Suppressor macrophage treated with lipopolysaccharide for 1 hour (primary cell): ENCODE measurements at places on chromosomes 16 and 17.

DNA sequence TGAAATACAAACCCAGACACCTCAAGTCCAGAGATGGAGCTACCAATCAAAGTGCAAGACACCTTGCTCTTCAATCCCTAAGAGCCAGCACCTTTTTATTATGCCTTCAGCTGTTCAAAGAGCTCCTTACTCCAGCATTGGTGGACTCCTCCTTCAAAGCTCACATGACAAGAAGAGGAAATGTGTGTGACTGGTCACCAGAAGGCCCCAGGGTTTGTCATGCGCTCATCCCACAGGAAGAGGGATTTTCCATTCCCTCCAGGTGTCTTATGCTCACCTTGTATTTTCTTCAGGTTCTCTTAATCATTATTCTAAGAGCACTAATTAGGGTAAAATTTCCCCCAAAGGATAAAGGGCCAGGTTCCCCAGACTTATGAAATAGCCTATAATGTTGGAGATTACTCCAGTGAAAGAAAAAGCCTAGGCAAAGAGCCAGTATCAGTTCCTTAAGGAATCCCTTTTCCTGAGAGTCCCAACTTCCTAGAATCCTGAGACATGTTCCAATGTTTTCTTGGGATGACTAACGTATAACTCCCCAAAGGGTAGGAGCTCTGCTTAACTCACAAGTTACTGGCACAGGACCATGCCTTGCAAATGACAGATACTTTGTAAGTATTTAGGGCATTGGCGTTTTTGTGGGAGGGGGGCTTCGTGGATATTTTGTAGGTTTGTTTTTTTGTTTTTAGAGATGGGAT lies 56.9 kb upstream of the SOX9 start:
- DNase-seq, result no peak

DNA sequence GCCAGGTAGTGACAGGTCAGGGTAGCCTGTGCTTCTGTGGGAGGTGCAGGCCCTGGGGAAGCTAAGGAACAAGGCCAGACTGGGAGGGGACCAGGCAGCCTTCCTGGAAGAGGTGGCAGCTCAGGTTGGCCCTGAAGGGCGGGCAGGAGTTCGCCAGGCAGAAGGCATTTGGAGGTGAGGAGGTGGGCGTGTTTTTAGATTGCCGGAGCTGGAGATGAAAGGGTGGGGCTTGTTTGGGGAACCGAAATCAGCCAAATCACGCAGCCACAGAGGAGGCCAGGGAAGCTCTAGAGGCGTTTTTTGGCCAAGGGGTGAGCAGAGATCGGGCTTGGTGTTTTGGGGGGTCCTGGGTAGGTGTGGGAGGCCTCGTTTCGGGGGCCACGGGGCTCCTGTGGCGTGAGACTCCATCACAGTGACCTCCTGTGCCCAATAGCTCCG lies 7.6 kb downstream of the ADCY7 start:
- DNase-seq, result peak; percentile 76

- DNase-seq, result peak; percentile 16
These were observed 27.3 kb downstream of the SLC6A4 start for GRCh38 chr17:30208214-30208613.

DNA sequence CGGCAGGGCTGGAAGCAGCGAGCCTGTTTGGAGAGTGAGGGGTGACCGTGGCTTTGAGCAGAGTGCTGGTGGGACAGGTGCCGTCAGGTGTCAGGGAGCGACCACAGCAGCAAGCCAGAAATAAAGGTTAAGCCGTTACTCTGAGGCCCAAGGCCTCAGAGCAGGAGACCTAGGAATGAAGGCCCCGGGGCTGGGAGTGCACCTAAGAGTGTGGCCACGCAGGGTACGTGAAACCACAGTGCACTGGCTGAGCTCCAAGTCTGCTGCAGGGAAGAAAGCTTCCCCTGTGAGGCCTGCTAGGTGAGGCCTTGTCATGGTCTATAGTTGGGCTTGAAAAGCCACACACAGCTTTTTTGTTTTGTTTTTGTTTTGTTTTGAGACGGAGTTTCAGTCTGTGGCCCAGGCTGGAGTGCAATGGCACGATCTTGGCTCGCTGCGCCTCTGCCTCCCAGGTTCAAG lies 8.7 kb downstream of the CLUAP1 start:
- no peak for DNase-seq

GRCh38 chr17:59827721-59828477 lies 64.8 kb downstream of the TUBD1 start:
- no peak for DNase-seq

DNA sequence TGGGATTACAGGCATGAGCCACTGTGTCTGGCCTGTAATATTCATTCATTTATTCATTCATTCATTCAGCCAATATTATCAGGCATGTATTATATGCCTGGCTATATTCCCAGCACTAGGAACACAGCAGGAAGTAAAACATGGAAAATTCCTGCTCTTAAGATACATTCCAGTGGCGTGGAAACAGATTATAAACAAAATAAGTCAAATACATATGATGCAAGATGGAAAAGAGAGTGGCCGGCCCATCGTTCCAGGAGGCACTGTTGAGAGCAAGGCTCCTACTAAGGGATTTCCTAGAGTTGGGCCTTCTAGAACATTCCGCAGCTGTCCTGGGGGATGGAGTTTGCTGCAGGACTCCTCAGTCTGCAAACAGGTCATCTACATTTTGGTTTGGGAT lies 17.7 kb downstream of the ADCY9 start:
- no peak for DNase-seq

GRCh38 chr17:40241252-40241834 lies 22.2 kb downstream of the WIPF2 start:
- DNase-seq, result no peak

DNA sequence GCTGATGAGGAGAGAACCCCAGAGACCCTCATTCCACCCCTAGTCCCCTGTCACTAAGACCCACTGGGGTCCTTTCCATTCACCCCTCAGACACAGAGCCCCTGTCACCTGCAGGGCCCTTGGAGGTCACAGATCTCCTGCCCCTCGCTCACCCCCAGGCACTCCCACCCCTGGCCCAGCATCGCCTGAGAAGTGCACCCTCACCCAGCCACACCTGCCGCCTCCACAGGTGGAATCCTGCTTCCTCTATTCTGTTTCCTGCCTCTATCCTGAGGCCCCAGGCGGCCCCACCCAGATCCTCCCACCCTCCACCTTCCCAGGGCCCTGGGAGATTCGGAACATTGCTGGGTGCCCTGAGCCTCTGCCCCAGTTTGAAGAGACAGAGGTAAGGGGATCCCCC lies 13.8 kb upstream of the KRT17 start:
- DNase-seq, result no peak

DNA sequence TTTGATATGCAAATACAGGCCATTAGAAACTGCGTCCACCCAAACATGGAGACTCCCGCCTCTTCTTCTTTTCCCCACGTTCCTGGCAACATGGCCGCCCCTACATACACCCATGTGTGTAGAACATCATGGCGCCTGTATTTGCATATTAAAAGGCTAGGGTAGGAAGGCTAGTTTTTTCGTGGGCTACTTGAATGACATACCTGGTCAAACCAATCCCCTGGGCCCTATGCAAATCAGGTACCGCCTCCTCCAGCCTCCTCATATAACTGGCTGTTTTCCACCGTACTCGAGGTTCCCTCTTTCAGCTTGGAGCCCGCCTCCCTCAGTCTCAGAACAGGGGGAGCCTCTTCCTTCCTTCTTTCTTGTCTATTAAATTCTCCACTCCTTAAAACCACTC lies 840 bp upstream of the CD300LB start:
- DNase-seq, result peak; percentile 93

DNA sequence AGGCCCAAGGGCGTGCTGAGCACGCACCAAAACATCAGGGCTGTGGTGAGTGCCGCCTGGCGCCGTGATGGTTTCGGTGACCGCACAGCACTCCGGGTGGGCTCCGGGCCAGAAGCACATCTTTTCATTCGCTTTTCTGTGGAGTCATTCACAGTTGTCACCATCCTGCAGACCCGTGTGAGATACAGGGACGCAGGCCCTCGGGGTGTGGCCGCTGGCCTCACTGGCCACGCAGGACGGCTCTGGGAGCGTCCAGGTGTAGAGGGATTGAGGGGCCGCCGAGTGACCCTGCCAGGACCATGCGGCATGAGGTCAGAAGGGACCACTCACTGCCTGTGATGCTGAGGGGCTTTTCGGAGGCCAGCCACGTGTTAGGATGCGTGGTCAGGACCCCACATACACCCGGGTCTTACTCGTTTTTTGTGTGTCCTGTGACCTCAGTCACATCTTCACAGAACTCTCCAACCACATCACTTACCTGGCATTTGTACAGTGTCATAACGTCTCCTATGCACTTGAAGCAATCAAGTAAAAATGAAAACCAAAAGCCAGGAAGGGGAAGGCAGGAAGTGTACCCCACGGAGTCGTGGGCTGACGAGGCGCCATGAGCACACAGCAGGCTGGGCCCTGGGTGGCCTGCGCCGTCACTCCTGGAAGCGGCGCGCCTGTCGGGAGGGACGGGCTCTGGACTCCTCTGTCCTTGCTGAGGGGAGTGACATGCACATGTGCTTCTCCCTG lies 7.8 kb downstream of the ACSF3 start:
- no peak for DNase-seq

DNA sequence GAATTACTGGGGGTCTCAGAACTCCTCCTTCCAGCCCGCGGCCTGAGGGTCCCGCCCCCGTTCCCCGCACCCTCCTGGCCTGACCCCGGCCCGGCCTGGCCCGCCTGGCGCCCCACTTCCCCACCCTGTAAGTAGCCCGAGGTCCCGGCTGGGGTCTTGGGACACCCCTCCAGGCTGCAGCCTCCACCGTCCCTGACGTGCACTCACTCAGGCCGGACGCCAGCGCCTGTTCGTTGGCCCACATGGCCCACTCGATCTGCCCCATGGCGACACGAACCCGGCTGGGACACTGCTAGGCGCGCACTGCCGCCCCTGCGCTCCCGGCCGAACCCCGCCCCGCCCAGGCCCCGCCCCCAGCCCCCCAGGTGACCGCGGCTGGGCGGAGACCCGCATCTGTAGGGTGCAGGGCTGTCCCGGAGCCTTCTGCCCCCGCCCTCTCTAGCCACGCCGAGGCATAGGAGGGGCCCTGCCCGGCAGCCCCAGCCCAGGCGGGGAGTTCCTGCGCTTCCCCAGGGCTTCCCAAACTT lies at the start of gene CYBA:
Gene CYBA (minus strand): TSS at position 305 of the 527 bp plus-strand sequence. CDS start 40 bp downstream, at position 265.
- DNase-seq, result peak; percentile 93

- no peak for DNase-seq
These were observed 30.5 kb downstream of the KIAA0753 start for GRCh38 chr17:6610011-6610410.

DNA sequence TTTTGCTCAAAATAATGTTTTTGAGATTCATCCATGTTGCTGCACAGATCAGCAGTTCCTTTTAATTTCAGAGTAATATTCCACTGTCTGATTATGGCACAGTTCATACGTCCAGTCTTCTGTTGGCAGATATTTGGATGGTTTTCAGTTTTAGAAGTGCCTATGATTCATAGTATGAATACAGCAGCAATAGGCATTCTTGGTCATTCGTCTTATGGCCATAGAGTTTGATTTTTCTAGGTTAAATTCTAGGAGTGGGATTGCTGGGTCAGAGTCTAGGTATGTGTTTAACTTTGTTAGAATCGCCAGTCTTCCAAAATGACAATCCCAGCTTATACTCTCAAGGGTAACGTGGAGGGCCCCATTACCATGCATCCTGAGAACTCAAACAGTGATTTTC lies 11.5 kb upstream of the IL34 start:
- no peak for DNase-seq

DNA sequence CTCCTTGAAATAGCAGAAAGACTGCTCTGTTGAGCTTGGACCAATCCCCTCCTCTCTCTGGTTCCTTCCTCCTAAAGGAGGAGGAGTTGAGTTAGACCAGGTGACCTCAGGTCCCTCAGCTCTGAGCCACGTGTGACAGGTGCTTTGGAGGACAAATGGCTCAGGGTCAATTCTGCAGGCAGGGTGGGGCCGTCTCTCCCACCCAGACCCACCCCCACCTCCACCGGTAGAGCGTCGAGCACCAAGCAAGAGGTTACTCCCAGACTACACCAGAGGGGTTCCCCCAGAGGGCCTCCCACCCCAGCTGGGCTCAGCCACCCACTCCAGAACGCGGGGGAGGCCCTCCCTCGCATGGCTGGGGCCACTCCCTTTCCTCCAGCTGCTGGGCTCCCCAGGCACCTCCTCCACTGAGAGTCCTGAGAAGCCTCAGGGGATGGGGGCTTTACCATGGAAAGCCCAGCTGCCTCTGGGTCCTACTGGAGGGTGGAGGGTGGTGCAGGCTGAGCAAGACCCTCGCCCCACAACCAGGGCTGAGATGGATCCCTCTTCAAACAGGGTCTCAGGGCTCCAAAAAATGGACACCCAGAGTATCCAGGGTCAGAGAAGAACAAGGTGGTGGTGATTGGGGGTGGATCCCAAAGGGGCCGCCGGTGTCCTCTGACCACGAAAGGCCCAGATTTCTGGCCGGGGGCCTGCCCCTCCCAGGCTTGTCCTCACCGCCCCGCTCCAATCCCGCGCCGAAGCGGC lies 7.6 kb downstream of the MYO1C start:
- DNase-seq, result peak; percentile 61

DNA sequence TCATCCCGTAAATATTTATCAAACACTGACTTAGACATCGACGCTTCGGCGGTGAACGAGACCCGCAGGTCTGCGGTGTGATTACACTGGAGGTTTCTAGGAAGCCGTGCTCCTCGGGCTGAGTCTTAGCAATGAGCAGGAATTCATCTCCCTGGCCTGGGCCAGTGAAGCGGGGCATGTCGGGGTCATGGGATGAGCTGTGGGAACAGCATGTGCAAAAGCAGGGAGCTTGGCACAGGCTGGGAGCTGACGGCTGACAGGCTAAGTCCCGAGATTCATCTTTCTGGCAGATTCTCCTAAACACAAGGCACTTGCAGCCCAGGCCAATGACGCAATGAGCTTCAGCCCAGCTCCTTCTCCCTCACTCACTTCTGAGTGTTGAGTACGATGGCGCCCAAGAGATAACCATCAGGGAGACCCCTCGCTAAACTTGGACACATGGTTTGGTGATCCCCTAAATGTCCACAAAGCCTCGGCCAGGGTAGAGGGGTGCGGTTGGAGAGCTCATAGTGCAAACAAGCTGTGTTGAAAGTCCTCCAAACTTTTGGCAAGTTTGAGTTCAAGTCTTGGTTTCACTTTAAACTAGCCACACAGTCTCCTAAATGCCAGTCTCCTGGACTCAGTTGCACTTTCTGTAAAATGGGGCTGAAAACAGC lies 12.8 kb downstream of the CRISPLD2 start:
- DNase-seq, result no peak

- peak; percentile 77 for DNase-seq
These were observed 44.5 kb downstream of the LAT start for GRCh38 chr16:29029168-29029994.

- DNase-seq, result peak; percentile 61
These were observed 14.7 kb downstream of the RARA start for GRCh38 chr17:40323391-40324381.

DNA sequence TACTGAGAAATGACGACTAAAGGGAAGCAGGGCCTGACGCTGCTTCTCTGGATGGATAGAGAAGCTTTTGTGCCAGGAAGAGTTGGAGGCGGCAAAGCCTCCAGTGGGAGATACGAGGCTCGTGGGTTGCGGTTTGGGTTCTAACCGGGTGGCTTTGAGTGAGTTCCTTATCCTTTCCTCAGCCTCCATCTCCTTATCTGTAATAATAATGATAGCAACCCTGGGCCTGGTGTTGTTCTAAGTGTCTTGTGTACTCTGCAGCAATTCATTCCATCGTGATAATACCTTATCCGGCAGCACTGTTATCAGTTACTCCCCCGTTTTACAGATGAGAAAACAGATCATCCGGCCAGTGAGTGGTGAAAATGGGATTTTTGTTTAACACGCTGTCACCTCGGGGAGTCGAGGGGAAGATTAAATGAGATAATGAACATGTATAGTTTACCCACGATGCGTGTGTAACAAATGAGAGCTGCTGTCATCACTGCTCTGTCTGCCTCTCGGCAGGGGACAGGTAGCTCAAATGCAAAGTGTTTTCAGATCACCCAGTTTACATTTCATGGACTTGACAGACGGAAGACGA lies 52.0 kb upstream of the LHX1 start:
- DNase-seq, result no peak
